ENCODE measurements at places on chromosomes 6 and 20.

DNA sequence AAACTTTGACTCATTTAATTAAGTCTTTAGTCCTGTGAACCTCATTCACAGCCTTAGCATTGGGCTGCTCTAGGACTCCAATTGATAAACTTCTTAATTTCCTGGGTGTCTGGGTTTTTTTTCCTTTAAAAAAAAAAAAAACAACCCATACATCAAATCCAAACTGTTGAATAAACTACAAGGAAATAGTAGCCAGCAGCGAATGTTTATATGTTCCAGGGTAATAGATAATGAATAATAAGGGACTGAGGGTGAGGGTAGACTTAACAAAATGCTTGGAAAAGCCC is 563.5 kb upstream of the AGPAT4 start:
- DNase-seq = no peak

GRCh38 chr6:123415844-123416468 is 220.8 kb downstream of the TRDN start:
- peak; percentile 3 for DNase-seq

DNA sequence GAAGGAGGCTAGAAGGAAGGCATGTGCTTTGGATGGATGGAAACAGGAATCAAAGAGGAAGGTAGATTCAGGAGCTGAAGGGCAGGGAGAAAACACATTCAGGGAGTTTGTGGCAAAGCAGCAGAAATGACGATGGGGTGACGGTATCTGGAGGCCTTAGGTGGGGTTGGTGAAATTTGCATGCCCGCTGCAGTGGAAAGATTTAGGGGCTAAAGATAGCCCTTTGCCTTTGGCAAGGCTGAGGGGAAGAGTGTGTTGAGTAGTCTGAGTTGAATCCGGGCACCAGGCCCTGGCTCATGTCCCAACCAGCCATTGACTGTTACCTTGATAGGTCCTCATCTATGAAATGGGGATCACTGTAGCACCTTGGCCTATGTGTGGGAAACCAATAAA is 1.3 kb downstream of the GZF1 start:
- no peak for DNase-seq

DNA sequence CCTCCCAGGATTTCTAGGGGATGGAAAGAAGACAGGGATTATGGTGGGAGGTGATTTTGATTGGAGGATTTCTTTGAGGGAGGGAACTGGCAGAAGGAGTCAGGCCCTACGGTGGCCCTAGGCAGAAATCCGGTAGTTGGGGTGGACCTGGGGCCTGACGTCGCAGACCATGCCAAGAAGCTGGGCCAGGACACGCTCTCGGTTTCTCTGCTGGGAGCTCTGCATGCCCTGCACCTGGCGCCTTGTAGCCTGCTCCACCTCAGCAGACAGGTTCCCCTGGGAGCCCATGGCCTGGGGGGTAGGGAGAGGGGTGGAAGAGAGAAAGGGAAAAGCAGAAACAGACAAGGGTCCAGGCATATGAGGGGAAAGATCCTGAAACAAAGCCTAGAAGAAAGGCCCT is 1.1 kb downstream of the ATP6V1G2 start:
- DNase-seq = no peak

DNA sequence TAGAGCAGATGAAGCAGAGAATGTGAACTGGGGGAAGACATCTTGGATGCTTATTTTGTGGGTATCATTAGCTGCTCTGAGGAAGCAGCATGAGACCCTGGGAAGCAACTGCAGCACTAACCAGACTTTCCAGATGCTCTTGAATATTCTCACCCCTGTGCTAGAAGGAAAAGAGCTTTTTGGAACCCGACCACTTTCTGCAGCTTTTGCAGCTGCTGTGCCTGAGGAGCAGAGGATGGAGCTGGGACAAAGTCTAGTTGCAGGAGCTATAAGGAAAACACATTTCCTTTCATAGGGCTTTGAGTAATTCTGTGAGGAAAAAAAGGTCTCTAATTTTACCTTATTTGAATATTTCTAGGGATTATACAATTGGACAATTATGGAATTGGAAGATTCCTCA is 369.7 kb downstream of the CD109 start:
- no peak for DNase-seq

DNA sequence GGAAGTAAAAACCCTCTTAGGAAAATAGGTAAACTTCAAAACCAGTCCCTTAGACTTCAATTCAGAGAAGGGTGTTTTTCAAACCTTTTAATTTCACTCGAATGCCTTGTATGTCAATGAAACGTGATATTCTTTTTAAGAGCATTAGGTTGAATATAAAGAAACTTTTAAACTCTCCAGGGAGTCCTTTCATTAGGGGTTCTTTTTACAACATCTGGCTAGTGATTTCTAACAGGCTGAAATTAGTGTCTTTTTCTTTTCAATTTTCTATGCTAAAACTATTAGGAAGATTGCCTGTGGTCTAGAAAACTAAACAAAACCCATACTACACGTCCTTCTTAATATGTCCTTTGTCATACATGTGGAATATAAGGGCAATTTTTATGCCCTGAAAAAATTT is 569.7 kb upstream of the CITED2 start:
- DNase-seq = no peak

- no peak for DNase-seq
Observed at GRCh38 chr6:57102976-57103375, 13.0 kb downstream of the ZNF451 start.

- no peak for DNase-seq
Observed at GRCh38 chr20:54263116-54263690, 55.3 kb downstream of the PFDN4 start.

DNA sequence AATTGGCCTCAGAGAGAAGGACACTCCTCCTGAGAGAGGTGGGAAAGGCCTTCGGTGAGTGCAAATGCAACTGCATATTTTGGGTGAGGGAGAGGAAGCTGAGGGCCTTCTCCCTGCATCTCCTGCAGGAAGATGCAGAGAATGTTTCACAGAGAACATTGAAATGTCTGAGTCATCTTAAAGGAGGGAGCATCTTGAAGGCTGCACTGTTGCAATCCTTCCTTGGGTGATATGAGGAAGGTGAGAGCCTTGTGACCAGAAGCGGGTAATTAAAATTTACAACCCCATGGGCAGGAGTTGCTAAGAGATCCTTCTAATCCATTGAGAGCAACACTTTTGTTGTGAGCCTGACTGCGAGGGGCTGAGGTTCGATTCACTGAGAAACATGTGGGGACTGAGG is 375.7 kb upstream of the MARCKS start:
- DNase-seq = no peak

DNA sequence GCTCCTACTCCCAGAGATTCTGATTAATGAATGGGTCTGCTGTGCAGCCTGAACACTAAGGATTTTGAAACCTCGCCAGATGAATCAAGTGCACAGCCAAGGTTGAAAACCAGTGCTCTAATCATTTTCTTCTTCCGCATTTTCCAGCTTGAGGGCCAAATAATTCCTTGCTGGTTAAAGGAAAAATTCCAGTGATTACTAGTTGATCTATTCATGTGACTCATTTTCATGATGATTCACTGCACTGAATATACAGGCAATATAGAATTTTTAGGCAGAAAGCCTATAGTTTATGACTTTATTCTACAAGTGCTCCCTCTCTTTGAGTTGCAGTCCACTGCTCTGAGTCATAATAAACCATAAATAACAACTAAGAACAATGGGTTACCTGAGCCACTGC is 80.6 kb upstream of the PROKR2 start:
- DNase-seq = no peak

- no peak for DNase-seq
Observed at GRCh38 chr20:44792796-44793195, 17.6 kb downstream of the RIMS4 start.

- no peak for DNase-seq
Observed at GRCh38 chr20:16052456-16052855, 520.8 kb downstream of the KIF16B start.

DNA sequence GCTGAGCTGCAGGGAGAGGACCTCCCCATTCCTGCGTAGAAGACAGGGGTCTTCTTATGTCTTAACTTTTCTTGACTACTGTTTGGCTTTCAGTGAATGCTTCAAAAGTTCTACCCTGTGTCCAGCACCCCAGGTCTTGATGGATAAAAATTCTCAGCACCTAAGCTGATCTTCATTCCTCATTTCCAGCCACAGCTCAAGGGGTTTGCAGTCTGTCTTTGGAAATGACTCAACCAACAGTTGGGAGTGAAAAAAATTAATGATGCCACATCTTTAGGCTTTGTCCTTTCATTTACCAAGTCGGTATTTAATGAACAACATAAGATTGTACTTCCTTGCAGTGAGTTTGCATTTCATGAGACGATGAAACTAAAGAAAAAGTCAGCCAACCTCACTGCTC is 40.3 kb downstream of the PRDM1 start:
- no peak for DNase-seq

GRCh38 chr6:82364087-82365015 is 734 bp downstream of the TPBG start:
- DNase-seq = no peak

DNA sequence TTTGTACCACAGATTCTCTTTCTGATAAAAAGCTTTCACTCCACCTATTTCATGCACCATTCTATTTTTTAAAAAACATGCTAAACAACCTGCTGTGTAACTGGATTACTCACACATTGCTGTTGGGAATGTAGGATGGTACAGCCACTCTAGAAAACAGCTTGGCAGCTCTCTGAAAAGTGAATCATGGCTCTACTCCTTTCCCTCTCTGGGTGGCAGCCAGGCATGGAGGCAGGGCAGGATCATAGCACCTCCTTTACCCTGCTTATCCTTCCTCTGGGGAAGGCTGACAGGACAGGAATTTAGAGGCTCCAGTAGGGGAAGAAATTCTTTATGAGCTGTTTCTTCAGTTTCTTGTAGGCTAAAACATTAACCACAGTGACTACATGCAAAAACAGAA is 6.7 kb upstream of the VNN2 start:
- peak; percentile 79 for DNase-seq

GRCh38 chr6:157724138-157724820 is 98.8 kb upstream of the SNX9 start:
- no peak for DNase-seq

- no peak for DNase-seq
Observed at GRCh38 chr6:162056745-162057144, 670.8 kb downstream of the PRKN start.

DNA sequence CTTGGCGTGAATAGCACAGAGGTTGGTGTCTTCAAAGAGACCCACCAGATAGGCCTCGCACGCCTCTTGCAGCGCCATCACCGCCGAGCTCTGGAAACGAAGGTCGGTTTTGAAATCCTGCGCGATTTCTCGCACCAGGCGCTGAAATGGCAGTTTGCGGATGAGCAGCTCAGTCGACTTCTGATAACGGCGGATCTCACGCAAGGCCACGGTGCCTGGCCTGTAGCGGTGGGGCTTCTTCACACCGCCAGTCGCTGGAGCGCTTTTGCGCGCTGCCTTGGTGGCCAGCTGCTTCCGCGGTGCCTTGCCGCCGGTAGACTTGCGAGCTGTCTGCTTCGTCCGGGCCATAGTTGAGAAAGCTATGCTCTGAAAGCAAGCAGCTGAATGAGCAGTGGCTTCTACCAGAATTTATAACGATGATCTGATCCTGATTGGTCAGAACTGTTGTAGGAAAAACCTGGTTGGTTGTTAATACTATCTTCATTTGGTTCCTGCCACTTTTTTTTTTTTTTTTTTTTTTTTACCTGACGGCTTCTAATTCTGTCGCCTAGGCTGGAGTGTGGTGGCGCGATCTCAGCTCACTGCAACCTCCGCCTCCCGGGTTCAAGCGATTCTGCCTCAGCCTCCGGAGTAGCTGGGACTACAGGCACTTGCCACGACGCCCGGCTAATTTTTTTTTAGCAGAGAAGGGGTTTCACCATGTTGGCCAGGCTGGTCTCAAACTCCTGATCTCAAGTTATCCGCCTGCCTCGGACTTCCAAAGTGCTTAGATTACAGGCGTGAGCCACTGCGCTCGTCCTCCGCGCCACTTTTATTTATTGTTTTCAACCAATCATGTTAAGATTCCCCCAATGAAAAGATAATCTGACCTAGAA is 21.5 kb downstream of the OR2B2 start:
- peak; percentile 87 for DNase-seq

- DNase-seq = no peak
Observed at GRCh38 chr6:85113934-85114580, 335.8 kb upstream of the NT5E start.

GRCh38 chr6:162917506-162917905 is 189.7 kb downstream of the PACRG start:
- DNase-seq = peak; percentile 13

GRCh38 chr6:123941855-123942254 is 138.2 kb downstream of the NKAIN2 start:
- DNase-seq = no peak

DNA sequence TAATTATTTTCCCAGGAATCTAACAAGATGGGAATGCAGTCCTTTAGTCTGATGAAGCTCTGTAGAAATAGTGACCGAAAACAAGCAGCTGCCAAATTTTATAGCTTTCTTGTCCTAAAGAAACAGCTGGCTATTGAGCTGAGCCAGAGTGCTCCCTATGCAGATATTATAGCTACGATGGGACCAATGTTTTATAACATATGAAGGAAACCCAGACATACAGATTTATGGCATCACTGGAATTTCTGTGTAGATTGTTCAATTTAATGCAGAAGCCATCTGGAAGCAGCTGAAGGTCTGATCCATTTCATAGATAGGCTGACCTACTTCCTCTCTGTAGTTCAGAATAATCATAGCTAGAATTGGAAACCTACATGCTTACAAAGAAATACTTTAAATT is 11.8 kb upstream of the SNPH start:
- no peak for DNase-seq

DNA sequence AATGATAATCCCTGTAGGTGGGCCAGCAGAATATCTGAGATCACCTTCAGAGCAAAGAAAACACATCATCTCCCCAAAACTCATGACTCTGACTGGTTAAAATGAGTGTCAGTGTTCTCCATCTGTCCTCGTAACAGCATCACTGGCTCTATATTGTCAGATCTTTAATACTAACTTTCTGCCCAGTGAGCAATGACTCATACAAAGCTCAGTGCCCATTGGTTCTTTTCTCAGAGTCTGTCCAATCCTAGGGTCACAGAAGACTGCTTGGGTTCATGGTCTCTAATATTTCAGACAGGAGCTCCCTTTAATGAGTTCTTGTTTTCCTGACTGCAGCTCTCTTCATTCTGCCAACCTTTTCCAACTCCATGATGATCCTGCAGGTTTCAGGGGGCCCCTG is 36.4 kb downstream of the HLA-DPB1 start:
- DNase-seq = no peak

GRCh38 chr6:190596-191395 is 101.5 kb upstream of the DUSP22 start:
- DNase-seq = no peak

DNA sequence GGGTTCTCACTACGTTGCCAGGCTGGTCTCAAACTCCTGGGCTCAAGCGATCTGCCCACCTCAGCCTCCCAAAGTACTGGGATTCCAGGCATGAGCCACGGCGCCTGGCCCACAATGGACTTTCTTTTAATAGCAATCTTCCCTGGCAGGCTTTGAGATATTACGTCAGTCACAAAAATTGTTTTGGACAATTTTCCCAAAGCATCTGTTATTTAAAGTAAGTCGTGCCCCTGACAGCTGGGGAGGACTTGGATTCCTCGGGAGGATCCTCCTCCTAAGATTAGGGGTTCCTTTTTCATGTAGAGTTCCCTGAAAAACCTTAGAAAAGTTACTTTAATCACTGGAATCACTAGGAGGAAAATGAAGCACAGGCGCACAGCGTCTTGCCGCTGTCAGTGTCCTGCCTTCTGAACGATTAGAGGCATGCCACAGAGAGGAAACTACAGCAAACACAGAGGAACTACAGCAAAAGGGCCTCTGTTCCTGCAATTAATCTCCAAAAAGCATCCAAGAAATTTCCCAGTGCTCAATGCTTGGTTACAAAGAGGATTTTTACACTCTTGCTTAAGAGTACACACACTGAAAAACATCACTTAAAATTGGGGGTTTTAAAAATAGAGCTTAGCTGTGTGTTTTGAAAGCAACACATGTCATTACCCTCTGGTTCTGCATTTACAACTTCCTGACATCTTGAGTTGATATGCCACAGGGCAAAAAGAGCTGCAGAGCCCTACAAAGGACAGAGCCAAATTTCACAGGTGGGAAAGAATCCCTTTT is 4.5 kb downstream of the ACSS1 start:
- no peak for DNase-seq
